NCI-H524 treated with DMSO at 0.1 percent for 48 hours (cell line): ENCODE measurements at places on chromosomes 5 and 9.

DNA sequence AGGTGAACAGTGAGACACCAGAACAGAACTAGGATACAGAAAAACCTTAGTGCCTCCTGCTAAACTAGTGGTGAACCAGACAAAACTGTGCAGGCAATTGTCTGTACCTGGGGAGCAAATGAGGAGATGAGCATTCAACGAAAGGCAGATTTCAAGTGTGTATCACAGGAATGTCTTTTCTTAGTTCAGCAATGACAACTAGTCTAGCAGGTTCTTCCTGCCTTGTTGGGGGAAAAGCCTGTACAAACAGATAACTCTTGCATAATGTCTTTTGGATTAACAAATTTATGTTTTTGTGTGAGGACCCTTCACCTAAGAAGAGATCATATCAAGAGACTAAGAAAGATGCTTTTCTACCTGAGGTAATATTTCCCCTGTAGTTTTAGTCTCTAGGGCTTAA, 21.8 kb upstream of the DENND4C start:
- no peak for DNase-seq

DNA sequence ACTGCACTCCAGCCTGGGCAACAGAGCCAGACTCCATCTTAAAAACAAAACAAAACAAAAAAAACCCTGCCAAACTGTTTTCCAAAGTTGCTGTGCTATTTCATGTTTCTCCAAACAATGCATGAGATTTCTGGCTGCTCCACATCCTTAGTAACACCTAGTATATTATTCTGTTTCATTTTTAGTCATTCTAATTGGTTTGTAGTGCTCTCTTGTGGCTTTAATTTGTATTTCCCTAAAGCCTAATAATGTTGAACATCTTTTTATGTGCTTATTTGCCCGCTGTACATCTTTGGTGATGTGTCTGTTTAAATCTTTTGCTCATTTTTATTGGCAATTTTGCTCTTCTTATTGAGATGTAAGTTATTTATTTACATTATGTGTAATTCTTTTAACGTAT, 18.4 kb upstream of the TTC1 start:
- no peak for DNase-seq

- no peak for DNase-seq
Measured at GRCh38 chr5:41772785-41773442, 97.3 kb downstream of the OXCT1 start.

DNA sequence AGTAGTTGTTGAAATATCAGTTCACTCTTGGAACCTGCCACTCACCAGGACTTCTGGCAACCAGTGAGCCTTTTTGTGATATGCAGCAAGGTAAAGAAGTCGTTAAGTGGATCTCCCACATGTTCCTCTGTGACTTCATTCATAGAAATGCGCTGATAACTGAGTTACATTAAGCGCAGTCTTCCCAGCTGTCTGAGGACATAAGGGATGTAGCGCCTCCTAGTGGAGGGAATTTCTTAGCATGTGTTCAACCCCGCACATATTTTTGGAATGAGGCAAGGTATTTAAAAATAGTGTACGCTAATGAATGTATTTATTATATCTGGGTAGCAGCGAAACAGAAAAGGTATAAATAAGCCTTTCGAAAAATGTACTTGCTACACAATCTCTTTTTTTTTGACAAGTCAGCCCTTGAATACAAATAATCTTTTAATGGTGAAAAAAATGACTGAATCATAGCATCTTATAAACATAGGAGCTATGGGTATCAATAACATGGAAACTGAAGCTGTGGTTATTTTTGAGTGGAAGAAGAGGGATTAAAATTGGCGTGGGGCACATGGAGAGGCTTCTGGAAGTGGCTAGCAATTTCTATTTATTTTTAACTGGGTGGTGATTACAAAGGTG, 38.0 kb downstream of the PALM2AKAP2 start:
- peak; percentile 91 for DNase-seq

- no peak for DNase-seq
Measured at GRCh38 chr9:137725598-137725997, 106.8 kb downstream of the EHMT1 start.

DNA sequence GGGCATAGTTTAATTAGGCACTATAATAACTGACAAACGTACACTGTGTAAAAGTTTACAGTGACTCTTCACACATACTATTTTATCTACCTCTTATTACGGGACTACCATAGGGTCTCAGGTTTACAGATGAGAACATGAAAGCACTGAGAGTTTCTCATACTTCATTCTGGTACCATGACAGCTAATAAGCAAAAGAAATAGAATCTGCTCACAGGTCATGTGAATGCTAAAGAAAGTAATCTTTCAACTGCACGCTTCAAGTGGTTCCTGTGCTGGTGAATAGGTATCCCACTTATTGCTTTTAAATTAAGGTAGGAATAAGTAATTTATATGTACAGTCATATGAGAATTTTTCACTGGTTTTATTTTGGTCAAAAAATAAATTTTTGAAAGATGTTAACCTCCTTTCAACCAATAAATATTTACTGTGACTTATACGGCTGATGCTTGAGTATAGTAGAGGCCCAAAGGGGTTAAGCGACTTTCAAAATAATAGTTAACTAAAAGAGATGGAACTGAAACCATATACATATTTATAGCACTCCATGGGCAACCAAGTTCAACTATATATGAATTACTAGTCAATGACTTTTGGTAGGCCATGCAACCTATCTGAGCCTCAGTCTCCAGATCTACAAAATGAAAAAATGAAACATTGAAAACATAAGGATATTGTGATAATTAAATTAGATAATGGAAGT, 8.1 kb downstream of the CDKN2A start:
- DNase-seq, result no peak

- no peak for DNase-seq
Measured at GRCh38 chr9:105006514-105006913, 78.6 kb upstream of the ABCA1 start.

DNA sequence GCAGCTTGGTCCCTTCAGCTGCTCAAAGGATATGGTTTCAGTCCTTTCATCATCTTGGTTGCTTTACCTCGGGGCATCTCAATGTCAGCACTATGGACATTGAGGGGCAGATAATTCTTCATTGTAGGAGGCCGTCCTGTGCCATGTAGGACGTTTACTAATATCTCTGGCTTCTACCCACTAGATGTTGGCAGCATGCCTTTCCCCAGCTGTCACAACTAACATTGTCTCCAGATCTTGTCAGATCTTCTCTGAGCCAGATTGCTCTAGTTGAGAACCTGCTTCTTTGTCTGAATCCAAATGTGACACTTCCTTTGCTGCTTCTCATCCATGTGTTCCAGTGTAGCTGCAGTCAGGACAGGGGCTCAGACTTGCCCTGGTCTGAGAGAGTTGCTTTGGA, 10.3 kb downstream of the PTPA start:
- DNase-seq, result no peak

- DNase-seq, result no peak
Measured at GRCh38 chr5:67902497-67902830, 313.1 kb upstream of the PIK3R1 start.

- no peak for DNase-seq
Measured at GRCh38 chr5:169544264-169544950, 39.2 kb upstream of the SPDL1 start.

DNA sequence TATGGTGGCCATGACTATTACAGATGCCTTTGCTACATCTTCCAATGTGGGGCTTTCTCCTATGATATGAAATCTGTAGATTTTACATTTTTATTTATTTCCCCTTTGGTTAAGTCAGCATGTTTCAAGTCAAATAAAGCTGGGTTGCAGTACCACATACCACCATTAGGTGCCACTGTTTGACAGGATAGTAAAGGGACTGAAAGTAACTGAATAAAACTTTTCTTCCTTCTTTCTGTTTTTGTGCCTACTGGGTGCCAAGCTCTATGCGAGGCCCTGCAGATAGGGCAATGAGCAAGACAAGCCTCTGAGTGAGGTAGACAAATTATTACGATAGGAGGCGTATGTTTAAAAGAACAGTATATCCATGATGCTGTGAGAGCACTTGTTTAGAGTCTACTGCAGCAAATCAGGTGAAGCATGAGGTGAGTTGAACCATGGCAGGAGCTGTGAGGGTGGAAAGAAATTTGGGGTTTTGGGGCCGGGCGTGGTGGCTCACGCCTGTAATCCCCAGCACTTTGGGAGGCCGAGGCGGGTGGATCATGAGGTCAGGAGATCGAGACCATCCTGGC, 64.8 kb downstream of the GDNF start:
- no peak for DNase-seq

- DNase-seq, result no peak
Measured at GRCh38 chr9:69931340-69931739, 110.7 kb downstream of the CFAP95 start.

- DNase-seq, result no peak
Measured at GRCh38 chr9:79164406-79164805, 407.4 kb upstream of the TLE4 start.

DNA sequence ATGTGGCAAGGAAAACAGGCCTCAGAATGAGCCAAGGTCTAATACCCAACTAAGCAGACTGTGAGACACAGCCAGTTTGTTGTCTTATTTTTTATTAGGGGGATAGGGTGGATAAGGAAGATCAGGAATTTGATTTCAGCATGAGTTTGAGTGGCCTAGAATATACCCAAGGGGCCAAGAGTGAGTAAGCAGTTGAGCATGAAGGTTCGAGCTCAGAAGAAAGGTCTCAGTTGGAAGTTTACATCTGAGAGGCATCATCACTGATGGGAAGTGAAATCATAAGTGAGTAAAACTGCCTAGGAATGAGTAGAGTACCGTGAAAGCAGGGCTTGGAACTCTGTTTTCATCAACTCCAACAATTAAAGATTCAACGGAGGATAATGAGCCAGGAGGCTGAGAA, 12.6 kb downstream of the PSMD5 start:
- DNase-seq, result no peak

GRCh38 chr5:67842806-67843205, 372.8 kb upstream of the PIK3R1 start:
- DNase-seq, result peak; percentile 21

GRCh38 chr9:72150127-72150526, 887 bp downstream of the GDA start:
- DNase-seq, result no peak

DNA sequence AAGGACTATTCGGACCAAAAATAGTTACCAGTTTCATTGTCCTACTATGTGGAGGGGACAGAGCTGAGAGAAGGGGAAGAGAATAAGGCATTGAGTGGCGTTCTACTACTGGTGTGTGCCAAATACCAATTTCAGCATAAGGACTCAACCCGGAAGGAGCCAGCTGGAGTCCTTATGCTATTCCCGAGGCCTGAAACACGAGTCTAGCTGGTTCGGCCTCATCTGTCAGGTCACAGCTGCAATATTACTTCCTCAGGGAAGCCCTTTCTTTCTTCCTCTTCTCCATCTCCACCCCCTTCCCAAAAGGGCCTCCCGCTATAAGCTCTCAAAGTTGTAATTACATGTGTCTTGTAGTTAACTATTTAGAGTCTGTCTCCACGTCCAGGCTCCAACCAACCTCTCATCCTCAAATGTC, 20.5 kb upstream of the FER start:
- DNase-seq, result no peak

DNA sequence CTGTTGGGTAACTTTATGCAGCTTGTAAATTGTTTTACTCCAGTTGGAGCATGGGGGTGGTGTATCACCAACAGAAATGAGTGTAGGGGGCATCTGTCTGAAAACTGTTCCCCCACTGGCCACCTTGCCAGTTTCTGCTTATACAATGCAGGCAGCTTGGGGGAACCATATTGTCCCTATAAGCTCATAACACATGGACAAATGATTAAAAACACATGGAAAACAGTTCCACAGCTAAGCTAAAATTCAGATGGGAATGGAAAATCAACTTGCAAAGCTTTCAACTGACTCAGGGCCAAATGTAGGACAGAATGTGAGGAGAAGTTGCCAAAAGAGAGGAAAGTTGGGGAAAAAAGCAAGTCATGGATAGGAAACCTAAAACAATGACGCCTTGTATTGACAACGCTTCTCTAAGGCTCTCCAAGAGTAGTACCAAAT, 7.9 kb upstream of the CER1 start:
- no peak for DNase-seq

GRCh38 chr5:136141561-136141960, 8.9 kb downstream of the SMAD5 start:
- no peak for DNase-seq

DNA sequence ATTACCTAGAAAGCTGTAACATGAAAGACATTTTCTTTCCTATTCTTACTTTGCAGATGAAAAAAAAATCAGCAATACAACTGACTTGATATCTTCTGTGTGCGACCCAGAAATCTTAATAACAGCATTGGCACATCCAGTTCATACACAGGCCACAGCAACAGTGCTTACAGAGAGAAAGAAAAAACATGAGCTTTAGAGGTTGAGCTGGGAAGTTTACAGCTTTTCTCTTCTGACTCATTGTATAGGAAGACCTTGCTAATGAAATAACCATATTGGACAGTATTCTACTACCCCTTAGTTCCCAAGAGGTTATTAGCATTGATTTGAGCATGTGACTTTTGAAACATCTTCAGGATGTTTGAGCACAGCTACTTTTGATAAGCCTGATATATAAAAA, 1033.4 kb upstream of the DMAC1 start:
- no peak for DNase-seq

GRCh38 chr5:115388240-115388639, 91.8 kb upstream of the CCDC112 start:
- DNase-seq, result no peak

- DNase-seq, result no peak
Measured at GRCh38 chr5:58919833-58920232, 337.0 kb downstream of the RAB3C start.

- DNase-seq, result no peak
Measured at GRCh38 chr5:95975703-95976102, 14.1 kb upstream of the ELL2 start.

GRCh38 chr9:131672451-131672850, 67.4 kb downstream of the RAPGEF1 start:
- DNase-seq, result no peak

- no peak for DNase-seq
Measured at GRCh38 chr9:34630402-34631154, 1.7 kb upstream of the ARID3C start.

GRCh38 chr5:61301341-61302199, 30.5 kb upstream of the ZSWIM6 start:
- no peak for DNase-seq

DNA sequence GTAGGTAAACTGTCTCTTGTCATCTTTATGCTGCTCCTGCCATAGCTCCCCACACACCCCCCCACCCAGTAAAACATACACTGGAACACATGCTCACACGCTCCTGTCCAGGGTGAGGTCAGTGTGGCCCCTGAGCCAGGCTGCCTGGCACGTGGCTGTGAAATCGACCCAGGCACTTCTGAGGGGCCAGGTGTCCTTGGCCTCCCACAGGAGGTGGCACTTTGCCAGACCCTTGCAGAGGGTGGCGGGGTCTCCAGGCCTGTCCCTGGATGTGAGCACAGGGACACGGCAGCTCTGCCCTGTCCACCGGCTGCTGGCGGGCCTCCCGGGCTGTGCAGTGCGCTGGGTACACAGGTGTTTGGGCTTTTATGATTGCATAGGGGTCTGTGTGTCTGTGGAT, 10.0 kb upstream of the CRB2 start:
- DNase-seq, result no peak

- DNase-seq, result peak; percentile 97
Measured at GRCh38 chr9:20111173-20111843, 322.5 kb upstream of the SLC24A2 start.

GRCh38 chr9:93906195-93906880, 48.8 kb downstream of the BARX1 start:
- no peak for DNase-seq
